Activated naive CD8-positive, alpha-beta T cell treated with anti-CD3 and anti-CD28 coated beads for 36 hours (primary cell): ENCODE measurements at places on chromosomes 12 and 14. TPM values are rescaled to one million over a fixed set of nuclear protein-coding genes. Genes with fewer than 3 reads are reported as not detected.

NFATC4 gene
- total RNA-seq = 0.54 TPM

RHNO1 gene
- total RNA-seq = 65.7 TPM

ACSM4 gene
- not detected for total RNA-seq

FBXO34 gene
- 15.1 TPM for total RNA-seq

CIROP gene
- total RNA-seq = not detected

CLEC7A gene
- not detected for total RNA-seq

LBHD2 gene
- not detected for total RNA-seq

IGF1 gene
- 2.1 TPM for total RNA-seq

BDKRB1 gene
- not detected for total RNA-seq

FSCB gene
- not detected for total RNA-seq

MGP gene
- total RNA-seq = not detected

PRDM4 gene
- 20.3 TPM for total RNA-seq

TAS2R43 gene
- 0.36 TPM for total RNA-seq

MMP17 gene
- total RNA-seq = not detected

MON2 gene
- 19.1 TPM for total RNA-seq

C12orf54 gene
- total RNA-seq = not detected

GSC gene
- not detected for total RNA-seq

CLEC1B gene
- not detected for total RNA-seq

C12orf50 gene
- total RNA-seq = not detected

TCL1B gene
- total RNA-seq = not detected

TAMALIN gene
- 9.1 TPM for total RNA-seq

ISM2 gene
- 0.29 TPM for total RNA-seq

C12orf56 gene
- not detected for total RNA-seq

NGB gene
- not detected for total RNA-seq

PNMA1 gene
- 28.3 TPM for total RNA-seq

KRT2 gene
- total RNA-seq = not detected

LYZ gene
- not detected for total RNA-seq

RHEBL1 gene
- 13.2 TPM for total RNA-seq

MANSC4 gene
- not detected for total RNA-seq

LGR5 gene
- total RNA-seq = not detected

SIVA1 gene
- total RNA-seq = 137 TPM

LMBR1L gene
- total RNA-seq = 21.9 TPM

ZNF140 gene
- total RNA-seq = 17.0 TPM

ANO4 gene
- total RNA-seq = not detected

REP15 gene
- 0.20 TPM for total RNA-seq

MDGA2 gene
- total RNA-seq = not detected

GAS2L3 gene
- total RNA-seq = 1.3 TPM

MYO1H gene
- not detected for total RNA-seq

CIDEB gene
- 6.0 TPM for total RNA-seq

ZDHHC22 gene
- not detected for total RNA-seq

ARMH4 gene
- not detected for total RNA-seq

GLS2 gene
- total RNA-seq = 4.7 TPM

PLEKHA5 gene
- 2.1 TPM for total RNA-seq

RFX4 gene
- not detected for total RNA-seq

TSPAN11 gene
- total RNA-seq = not detected

SERPINA9 gene
- total RNA-seq = not detected

SPTLC2 gene
- 30.7 TPM for total RNA-seq

RAPGEF3 gene
- 0.27 TPM for total RNA-seq

EML1 gene
- total RNA-seq = 0.36 TPM

OR6C3 gene
- not detected for total RNA-seq

SYCP3 gene
- total RNA-seq = 0.22 TPM

CCDC38 gene
- total RNA-seq = 0.16 TPM

PACS2 gene
- 21.1 TPM for total RNA-seq

ARHGAP5 gene
- 50.3 TPM for total RNA-seq

PPM1A gene
- 40.5 TPM for total RNA-seq
